Skeletal muscle cell (primary cell): ENCODE measurements at places on chromosomes 13 and 19.

- DNase-seq = no peak
Measured at GRCh38 chr13:94216476-94216875, 263.0 kb downstream of the DCT start.

- DNase-seq = no peak
Measured at GRCh38 chr19:38742906-38743305, 1.4 kb downstream of the CAPN12 start.

DNA sequence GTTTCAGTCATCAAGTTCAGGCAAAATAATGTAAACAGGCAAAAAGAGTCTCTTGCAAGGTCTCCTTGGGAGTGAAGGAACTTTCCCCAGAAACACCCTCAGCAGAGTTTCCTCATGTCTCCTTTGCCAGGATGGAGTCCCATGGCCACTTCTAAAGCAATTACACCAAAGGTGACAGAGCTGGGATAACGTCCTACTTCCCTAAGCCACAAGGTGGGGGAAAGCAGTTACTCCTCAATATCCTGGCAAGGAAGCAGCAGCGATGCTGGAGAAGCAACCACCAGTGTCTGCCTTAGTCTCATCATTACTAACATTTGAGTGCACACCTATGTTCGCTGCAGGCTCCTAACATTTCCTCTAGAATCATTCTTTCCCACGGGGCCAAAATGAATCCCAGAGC is 88.6 kb downstream of the UBL3 start:
- DNase-seq = no peak

- no peak for DNase-seq
Measured at GRCh38 chr19:10946958-10947657, 13.7 kb upstream of the SMARCA4 start.

DNA sequence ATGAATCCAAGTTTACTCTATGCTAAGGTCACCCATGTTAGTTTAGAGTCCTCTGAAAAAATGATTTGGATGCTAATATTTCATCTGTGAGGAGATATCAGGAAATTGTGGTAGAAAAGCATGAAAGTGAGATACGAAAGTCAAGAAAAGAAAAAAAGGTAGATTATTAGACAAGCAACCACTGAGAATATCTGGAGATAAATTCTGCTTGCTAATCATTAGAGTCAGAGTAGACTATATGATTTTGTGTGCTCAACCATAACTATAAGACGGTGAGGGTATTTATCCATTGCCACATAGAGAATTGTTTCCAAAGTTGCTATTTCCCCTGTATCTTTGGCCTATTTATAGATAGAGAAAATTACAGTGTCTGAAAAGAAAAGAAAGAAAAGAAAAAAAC is 706.7 kb downstream of the SLITRK5 start:
- DNase-seq = no peak

- no peak for DNase-seq
Measured at GRCh38 chr19:18287836-18288772, 6.7 kb upstream of the JUND start.
